ENCODE measurements at places on chromosomes 7 and 10.

DNA sequence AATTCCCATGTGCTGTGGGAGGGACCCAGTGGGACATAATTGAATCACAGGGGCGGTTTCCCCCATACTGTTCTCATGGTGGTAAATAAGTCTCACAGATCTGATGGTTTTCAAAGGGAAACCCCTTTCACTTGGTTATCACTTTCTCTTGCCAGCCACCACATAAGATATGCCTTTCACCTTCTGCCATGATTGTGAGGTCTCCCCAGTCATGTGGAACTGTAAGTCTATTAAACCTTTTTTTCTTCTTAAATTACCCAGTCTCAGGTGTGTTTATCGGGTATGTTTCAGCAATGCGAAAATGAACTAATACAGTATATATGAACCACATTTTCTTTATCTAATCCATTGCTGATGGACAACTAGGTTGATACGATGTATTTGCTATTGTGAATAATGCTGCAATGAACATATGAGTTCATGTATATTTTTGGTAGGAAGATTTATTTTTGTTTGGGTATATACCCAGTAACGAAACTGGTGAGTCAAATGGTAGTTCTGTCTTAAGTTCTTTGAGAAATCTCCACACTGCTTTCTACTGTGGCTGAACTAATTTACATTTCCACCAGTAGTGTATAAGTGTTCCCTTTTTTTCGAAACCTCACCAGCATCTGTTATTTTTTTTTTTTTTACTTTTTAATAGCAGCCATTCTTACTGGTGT is 70.0 kb upstream of the HGF start:
- DNase-seq, result no peak

- no peak for DNase-seq
Measured at GRCh38 chr10:109343293-109343692, 580.0 kb downstream of the XPNPEP1 start.

DNA sequence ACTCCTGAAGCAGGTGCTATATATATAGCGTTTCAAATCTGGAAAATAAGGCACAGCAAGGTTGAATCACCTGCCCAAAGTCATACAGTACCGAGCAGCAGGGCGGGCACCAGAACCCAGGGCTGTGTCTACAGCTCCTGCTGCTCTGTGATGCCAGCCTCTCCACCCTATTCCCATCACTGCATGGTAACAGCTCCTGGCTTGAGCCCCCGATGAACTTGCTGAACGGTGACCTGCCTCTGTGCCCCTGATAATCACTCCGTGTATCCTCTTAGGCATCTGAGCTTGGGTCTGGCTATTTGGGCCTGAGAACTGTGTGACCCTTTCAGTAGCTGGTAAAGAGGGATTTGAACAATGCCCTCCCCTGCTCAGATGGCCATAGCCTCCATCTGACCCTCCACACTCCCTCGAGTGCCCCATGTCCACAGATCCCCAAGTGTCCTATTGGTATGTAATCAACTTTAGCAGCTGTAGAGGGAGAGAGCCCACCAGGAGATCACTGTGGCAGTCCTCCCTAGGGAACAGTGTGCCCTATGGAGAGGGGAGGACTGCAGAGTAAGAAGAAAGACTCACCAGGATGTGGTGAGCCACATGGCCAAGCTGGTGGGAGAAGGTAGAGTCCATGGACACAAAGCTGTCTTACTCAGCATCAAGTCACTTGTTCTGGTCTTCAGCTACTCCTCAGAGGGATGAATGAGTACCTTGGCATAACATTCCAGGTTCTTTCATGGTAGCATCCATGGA is 1.1 kb upstream of the ARHGAP22 start:
- DNase-seq, result no peak

DNA sequence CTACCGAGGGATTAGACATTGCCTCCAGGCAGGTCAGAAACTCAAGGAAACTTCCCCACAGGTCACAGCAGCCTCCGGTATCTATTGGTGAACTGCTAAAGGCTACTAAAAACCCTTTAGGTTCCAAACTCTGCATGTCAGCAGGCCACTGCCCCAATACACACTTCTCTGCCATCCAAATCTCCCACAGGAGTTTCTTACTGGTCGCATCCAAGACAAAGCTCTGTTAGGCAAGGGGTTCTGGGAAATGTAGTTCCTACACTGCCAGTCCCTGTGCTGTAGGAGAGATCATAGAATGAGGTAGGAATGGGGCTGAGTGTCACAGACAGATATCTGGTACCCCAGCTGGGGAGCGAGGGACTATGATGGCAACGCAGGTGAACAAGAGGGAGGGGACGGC is 757.0 kb upstream of the C7orf33 start:
- DNase-seq, result no peak

GRCh38 chr10:113094114-113094486 is 144.1 kb downstream of the TCF7L2 start:
- DNase-seq, result no peak

GRCh38 chr7:50696810-50697582 is 85.7 kb downstream of the GRB10 start:
- DNase-seq, result no peak

DNA sequence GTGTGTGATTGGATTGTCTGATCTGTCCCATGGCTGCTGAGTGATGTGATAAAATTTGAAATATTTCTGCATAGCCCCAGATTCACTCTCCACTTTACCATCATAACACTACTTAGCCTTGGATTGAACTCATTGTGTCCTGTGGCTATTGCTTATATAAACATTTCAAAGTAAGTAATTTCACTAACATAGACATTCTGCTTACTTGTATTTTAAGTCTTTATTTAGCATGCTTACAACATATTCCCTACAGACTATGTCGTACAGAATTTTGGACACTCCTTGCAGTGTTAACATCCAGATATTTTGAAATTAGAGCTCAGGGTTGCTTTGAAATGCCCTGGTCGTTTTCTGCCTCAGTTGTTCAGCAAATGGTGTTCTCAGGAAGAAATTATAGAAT is 117.6 kb downstream of the LRRC4 start:
- DNase-seq, result no peak

- no peak for DNase-seq
Measured at GRCh38 chr7:18590744-18591340, 95.3 kb downstream of the HDAC9 start.

GRCh38 chr7:106094780-106095179 is 17.3 kb downstream of the SYPL1 start:
- DNase-seq, result no peak

GRCh38 chr7:128948312-128948973 is 10.7 kb downstream of the IRF5 start:
- DNase-seq, result no peak

GRCh38 chr10:129509835-129510234 is 42.8 kb downstream of the MGMT start:
- no peak for DNase-seq

GRCh38 chr10:89342206-89342958 is 14.6 kb downstream of the IFIT3 start:
- DNase-seq, result no peak

- DNase-seq, result no peak
Measured at GRCh38 chr7:44042221-44042620, 2.3 kb upstream of the DBNL start.

GRCh38 chr10:28425422-28425821 is 107.5 kb upstream of the WAC start:
- no peak for DNase-seq

DNA sequence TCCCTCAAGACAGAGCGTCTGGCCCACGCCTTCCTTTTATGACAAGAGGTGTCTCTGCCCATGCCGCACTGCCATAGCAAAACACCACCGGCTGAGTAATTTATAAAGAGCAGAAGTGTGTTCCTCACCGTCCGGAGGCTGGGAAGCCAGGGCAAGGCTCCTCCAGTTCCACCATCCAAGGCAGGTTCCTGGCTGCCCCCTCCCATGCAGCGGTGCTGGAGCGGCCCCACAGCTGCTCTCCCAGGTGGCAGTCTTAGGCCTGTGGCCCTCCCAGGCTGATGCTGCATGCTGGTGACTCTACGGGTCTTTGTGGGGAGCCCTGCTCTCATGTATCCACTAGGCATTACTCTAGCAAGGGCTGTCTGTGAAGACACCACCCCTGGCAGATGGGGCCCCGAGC is 113.1 kb downstream of the TCERG1L start:
- DNase-seq, result no peak

DNA sequence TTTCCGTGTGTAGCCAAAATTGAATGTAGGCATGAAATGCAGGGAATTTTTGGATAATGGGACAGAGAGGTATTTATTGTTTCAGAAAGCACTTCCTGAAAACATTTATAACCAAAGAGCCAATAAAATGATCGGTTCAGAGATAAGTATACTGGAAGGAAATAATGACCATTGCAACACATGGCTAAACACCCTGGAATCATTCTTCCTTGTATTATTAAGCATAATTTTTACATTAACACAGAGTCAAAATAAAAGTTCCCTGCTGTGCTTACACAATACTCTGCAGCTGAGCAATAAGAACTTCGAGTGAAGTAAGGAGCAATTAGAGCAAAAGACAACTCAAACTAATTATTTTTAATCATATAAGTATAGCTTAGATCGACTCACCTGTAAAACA is 648.3 kb downstream of the TNS3 start:
- no peak for DNase-seq

- DNase-seq, result no peak
Measured at GRCh38 chr7:6430271-6430940, 17.3 kb downstream of the DAGLB start.

GRCh38 chr7:121459148-121459547 is 63.0 kb upstream of the FAM3C start:
- no peak for DNase-seq

DNA sequence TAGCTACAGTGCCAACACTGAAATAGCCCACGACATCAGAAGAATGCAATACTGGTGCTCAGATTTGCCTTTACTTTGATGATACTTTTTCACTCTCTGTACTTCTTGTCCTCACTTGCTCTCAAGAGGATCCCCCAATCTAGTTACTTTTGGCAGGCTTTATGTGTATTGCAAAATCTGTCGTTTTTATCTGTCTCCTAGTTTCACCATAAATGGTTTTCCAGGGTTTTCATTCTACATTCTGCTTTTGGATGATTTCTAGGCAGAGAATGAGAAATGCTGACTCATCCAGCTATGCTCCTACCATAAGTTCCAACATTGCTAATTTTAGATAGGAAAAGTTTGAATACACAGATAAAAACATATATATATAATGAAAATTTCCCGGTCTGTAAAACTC is 659.5 kb upstream of the NRG3 start:
- DNase-seq, result no peak

- no peak for DNase-seq
Measured at GRCh38 chr10:100487529-100487928, 24.7 kb downstream of the WNT8B start.

DNA sequence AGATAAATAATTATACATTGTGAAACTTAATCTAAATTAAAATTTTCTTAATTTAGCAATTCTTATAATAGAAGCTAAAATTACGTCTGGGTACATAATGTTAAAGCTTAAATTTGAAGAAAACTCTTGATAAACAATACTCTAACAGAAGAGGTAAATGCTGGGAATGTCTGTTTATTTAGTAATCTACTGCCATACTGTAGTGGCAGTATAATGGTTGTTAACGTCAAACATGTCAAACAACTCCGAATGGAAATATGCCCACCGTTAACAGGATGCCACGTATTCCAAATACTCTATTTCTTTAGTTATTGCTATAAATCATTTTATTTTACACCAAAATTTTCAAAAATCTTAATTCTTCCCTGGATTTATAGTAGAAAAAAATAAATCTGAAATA is 40.0 kb upstream of the PTPN12 start:
- DNase-seq, result no peak

- DNase-seq, result no peak
Measured at GRCh38 chr10:79628988-79629954, 18.5 kb downstream of the SFTPA1 start.

GRCh38 chr7:92815412-92815811 is 21.0 kb downstream of the CDK6 start:
- no peak for DNase-seq

- DNase-seq, result no peak
Measured at GRCh38 chr7:142620402-142620801, 128.9 kb upstream of the PRSS1 start.

DNA sequence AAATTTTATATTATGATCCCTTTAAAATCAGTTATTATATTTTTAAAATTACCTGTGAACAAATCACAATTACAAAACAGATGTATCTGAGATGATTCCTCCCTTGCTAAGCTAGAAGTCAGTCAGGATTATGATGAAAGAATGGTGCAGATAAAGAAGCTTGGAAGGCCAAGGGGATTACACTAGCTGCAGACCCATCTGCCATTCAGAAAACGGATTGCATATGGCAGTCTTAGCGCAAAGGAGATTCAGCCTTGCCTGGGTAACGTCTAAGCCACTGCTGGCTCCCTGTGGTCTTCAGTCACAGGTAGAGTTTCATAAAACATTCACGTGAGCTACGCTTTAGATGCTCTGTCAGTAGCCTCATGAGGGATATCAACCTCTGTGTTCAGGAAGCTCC is 222.2 kb downstream of the POU6F2 start:
- DNase-seq, result no peak

GRCh38 chr7:117034851-117035464 is 81.7 kb downstream of the ST7 start:
- no peak for DNase-seq

DNA sequence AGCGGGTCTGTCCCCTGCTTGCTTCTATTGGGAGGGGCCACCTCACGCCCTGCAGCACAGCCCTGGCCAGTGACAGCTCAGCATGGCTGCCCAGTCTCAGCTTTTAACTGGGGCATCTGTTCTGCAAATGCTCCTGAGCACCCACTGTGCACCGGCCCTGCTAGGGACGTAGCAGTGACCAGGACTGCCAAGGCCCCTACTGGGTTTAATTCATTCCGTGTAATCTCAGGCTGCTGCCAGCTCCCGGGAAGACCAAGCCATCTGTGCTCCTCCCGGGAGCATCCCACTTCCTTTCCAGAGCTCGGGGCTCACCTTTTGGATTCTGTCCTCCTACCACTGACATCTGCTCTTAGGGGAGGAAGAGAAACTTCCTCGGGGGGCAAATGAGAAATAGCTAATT is 85.2 kb downstream of the ADARB2 start:
- DNase-seq, result no peak

DNA sequence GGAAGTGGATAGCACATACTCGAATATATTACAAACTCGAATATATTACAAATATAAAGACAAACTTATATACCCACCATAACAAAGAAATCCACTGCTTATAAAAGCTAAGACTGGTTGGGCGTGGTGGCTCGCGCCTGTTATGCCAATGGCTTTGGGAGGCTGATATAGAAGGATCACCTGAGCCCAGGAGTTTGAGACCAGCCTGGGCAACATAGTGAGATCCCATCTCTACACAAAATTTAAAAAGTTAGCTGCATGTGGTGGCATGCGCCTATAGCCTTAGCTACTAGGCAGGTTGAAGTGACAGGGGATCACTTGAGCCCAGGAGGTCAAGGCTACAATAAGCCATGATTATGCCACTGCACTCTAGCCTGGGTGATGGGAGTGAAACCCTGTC is 20.4 kb downstream of the MCMBP start:
- DNase-seq, result no peak
